ENCODE measurements at places on chromosomes 1 and 21. TPM values are rescaled to one million over a fixed set of nuclear protein-coding genes. Genes with fewer than 3 reads are reported as not detected.

CLCA2 gene
- total RNA-seq: not detected

OLIG2 gene
- total RNA-seq: not detected

ATP13A2 gene
- 12.2 TPM for total RNA-seq

F13B gene
- 111 TPM for total RNA-seq

DEDD gene
- 13.8 TPM for total RNA-seq

GRCh38 chr1:26259005-26259404 lies 20.9 kb upstream of the SH3BGRL3 start:
- DNase-seq: no peak

DNA sequence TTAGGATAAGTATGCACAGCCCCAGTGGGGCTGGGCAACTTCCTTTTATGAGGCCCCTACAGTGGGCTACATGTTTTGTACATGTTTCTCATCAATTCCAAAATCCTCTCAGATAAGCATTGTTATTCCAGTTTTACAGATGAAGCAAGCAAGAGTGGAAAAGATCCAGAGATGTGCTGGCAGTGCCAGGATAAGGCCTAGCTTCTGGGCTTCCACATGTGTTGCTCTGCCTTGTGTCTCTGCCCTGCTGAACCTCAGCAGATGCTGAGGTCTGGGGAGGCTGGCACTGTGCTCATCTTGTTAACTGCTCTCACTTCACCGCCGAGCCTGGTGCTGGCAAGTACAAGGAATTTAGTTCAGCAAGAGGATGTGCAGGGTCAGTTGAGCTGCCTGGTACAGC lies 202.1 kb downstream of the TRABD2B start:
- no peak for DNase-seq

- no peak for DNase-seq
Measured at GRCh38 chr1:40267767-40268187, 9.7 kb downstream of the ZMPSTE24 start.

- DNase-seq: no peak
Measured at GRCh38 chr1:247746391-247746935, 1.5 kb downstream of the OR14A2 start.

DNA sequence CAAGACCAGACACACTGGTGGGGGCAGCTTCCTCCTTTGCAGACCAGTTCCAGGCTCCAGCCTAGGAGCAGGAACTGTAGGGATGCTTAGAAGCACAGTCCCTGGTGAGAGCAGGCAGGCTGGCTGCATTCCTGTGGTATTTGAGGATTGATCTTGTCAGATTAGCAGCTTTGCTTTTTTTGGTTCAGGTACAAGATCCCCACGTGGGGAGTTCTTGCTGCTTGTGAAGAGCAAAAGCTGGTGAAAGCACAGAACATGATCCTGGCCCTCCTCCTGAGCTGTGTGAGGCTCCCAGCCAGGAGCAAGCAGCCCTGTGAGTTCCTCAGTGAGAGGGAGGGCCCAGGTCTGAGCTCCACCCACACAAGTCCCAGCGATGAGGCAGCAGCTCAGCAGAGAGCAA lies 75.3 kb upstream of the ARTN start:
- no peak for DNase-seq

- no peak for DNase-seq
Measured at GRCh38 chr1:216822480-216822879, 99.3 kb upstream of the ESRRG start.

- DNase-seq: no peak
Measured at GRCh38 chr1:36855699-36856494, 178.4 kb downstream of the GRIK3 start.

DNA sequence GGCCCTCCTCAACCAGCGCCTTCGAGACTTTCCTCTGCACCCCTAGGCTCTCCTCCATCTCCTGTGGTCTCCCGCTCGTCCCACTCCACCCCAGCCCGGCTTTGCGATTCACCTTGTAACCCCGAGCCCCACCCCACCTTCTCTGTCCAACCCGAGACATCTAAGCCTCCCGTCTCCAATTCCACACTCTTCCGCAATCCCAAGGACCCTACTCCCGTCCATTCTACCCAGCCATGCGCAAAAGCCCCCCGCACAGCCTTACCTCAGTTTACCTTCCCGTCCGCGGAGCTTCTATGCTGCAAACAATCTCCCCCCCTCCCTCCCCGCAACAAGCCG lies 174 bp downstream of the SH3BP5L start:
- DNase-seq: no peak

GRCh38 chr21:38330666-38331065 lies 73.9 kb downstream of the KCNJ15 start:
- no peak for DNase-seq

DNA sequence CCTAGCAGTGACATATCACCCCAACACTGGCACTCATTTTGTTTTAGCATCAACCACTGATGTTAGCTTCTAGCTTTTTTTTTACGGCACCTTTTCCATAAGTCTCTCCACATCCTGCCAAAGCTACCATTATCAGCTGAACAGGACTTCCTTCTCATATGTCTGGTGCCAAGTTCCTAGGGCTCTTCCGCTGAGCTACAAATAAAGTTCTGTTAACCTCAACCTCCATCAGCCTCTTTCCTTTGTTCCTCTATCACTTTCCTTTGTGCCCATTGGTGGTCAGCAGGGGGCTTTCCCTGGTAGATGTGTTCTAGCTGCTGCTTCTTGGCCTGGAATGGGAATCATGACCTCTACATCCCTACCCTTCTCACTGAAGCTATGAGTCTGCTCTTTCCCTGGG lies 163.8 kb downstream of the FAF1 start:
- no peak for DNase-seq
